ENCODE measurements at places on chromosomes 6 and 20. TPM values are rescaled to one million over a fixed set of nuclear protein-coding genes. Genes with fewer than 3 reads are reported as not detected.

- no peak for DNase-seq
Observed at GRCh38 chr6:70082830-70083229, 216.5 kb downstream of the COL19A1 start.

- no peak for DNase-seq
Observed at GRCh38 chr6:140744659-140745320, 1370.3 kb upstream of the CITED2 start.

The ECT2L gene
- total RNA-seq, result 0.13 TPM

The PANK2 gene
- total RNA-seq, result 42.4 TPM

GRCh38 chr6:149751239-149751638 lies 1.7 kb downstream of the PCMT1 start:
- DNase-seq, result no peak

DNA sequence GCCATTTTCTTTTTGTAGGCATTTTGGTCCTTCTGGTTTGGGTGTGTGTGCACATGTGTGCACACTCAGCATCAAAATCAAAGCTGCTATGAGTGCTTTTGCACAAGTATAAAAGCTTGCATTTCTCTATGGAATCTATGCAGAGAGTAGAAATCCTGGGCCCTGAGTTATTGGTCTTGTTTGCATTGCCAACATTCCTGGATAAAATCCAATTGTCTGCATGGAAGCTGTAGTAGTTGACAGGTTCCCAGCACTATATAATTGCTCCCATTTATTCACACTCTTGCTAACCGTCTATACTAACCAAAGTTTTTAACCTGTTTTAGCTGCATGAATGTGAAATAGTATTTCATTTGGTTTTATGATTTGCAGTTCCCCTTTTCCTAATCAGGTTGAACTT lies 277.0 kb downstream of the FOXA2 start:
- no peak for DNase-seq

The NINL gene
- total RNA-seq, result 3.7 TPM

The PTK6 gene
- 0.76 TPM for total RNA-seq

The SLC22A23 gene
- 20.0 TPM for total RNA-seq

- DNase-seq, result no peak
Observed at GRCh38 chr6:37977715-37978114, 158.2 kb downstream of the ZFAND3 start.

Data from naive thymus-derived CD4-positive, alpha-beta T cell (primary cell).